Ascending aorta (tissue), 2 donors: ENCODE measurements at places on chromosomes 12 and 14.

DNA sequence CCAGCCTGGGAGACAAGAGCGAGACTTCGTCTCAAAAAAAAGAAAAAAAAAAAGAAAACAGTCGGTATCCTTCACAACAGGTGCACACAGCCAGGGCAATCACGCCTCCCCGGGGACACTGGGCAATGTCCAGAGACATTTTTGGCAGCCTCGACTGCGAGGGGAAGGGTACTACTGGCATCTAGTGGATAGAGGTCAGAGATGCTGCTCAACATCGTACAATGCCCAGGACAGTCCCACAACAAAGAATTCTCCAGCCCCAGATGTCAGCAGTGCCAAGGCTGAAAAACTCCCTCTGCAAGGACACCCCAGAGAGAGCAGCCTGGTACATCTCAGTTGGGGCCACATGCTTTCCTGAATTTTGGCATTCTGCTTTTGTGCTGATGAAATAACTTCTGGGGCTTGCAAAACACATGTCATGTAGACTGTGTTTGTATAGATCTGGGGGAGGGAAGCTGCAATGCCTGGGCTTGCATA is 21.5 kb downstream of the ALDH2 start:
- peaks cover 75% of the 10 kb centered on the region for H3K36me3 ChIP-seq
- H3K4me1 ChIP-seq: no peaks in the 10 kb centered on the region
- no peaks in the 10 kb centered on the region for H3K27me3 ChIP-seq
- no peak for DNase-seq

DNA sequence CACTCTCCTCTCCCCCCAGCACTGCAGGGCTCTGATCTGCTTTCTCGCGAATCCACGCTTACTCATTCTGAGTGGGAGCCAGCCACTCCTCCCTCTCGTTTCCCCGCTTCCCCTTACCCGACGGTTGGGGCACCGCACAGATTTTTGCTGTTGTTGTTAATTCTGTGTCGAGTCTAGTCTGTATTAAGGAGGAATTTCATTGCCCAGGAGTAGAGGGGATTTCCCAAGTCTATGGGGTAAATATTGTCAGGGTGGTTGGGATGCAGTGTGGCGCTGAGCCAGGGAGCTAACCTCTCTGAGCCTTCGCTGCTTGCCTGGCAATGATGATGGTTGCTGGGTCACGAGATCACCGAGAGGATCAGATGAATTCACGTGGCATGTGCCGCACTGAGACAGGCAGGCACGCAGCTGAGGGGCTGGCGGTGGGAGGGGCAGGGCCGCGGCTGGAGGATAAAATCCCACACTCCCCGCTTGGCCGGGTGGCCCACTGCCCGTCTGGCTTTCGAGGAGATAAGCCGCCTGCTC is 18.5 kb downstream of the NCOR2 start:
- DNase-seq: no peak
- H3K4me1 ChIP-seq: peaks cover 17% of the 10 kb centered on the region
- no peak overlapping the region for H3K4me3 ChIP-seq
- no peaks in the 10 kb centered on the region for H3K36me3 ChIP-seq

DNA sequence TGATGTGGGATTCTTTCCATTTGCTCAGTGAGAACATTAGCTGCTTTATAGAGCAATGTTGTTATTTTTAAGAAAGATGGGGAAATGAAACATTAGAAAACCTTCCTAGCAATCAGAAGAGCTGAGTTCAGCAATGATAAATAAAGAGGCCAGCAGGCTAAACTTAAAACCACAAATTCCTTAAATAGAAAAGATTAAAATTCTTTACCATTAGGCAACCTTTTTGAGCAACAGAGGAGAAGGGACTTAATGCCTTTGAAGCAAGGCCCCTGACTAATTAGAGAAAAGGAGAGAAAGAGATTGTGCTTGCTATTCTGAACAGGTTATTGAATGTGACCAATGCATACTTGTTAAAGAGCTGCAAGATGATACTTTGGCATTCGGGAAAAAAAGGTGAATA is 160.8 kb upstream of the LMO3 start:
- H3K36me3 ChIP-seq: no peaks in the 10 kb centered on the region
- H3K4me3 ChIP-seq: no peak overlapping the region
- no peaks in the 10 kb centered on the region for H3K27me3 ChIP-seq
- DNase-seq: no peak
- no peak overlapping the region for H3K27ac ChIP-seq
- no peaks in the 10 kb centered on the region for H3K4me1 ChIP-seq

- peaks cover 35% of the 10 kb centered on the region for H3K36me3 ChIP-seq
- DNase-seq: no peak
- no peaks in the 10 kb centered on the region for H3K27me3 ChIP-seq
- peaks cover 4% of the 10 kb centered on the region for H3K4me1 ChIP-seq
Observed at GRCh38 chr12:132141976-132142678, 2.0 kb downstream of the DDX51 start.

DNA sequence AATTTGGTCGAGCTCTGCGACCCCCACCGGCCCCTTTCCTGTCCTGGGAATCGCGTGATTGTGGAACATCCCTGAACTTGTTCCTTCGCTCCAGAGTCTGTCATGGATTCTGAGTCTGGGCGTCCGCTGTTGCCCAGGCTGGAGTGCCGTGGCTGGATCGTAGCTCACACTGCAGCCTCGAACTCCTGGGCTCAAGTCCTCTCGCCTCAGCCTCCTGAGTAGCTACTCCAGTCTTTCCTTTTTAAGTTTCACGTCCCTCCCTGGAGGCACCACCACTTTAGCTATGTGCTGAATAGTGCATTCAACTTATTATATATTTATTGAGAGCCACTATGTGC is 698 bp downstream of the ACOT6 start:
- H3K4me3 ChIP-seq: peak overlapping the region; percentile 73
- peak overlapping the region; percentile 86 for H3K27ac ChIP-seq
- H3K27me3 ChIP-seq: no peaks in the 10 kb centered on the region
- DNase-seq: no peak
